Stimulated activated CD8-positive, alpha-beta memory T cell treated with anti-CD3 and anti-CD28 coated beads, Interleukin-4, amount 100 ng/mL, for 4 hours (primary cell): ENCODE measurements at places on chromosomes 3 and 15.

DNA sequence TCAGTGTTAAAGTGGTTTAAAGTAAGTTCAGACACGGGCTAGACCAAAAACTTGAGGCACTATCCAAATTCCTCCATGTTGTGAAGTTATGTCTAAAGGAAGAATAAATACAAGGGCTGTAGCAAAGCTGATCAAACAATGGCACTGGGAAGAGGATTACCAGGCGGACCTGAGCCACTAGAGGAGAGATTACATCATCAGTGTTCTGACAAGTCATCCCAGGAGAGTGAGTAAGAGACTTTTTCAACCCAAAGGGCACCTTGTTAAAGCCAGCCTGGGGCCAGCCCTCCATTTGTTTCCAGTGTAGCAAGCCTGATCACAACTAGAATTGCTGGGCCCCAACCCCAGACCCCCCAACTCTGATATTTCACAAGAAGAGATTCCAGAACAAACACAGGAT is 166.9 kb downstream of the DCLK3 start:
- no peak for DNase-seq

DNA sequence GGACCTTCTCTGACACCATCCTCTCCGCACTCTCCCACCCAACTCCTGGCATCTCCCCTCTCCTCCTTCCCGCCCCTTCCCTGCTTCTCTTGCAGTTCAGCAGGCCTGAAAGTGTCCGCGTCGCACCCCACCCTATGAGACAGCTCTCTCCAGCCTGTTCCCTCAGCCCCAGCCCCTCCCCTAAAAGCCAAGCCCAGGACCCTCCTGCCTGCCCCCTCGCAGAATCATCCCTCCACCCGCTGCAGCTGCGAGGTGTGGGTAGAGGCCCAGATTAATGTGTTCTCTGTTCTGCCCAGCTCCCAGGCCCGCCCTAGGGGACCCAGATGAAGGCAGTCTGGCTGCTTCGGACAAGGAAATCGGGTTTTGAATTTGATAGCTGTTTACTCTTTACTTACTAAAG is 410 bp downstream of the PRR23E start:
- DNase-seq: no peak

GRCh38 chr15:71080166-71080565 is 35.1 kb upstream of the THSD4 start:
- DNase-seq: no peak

DNA sequence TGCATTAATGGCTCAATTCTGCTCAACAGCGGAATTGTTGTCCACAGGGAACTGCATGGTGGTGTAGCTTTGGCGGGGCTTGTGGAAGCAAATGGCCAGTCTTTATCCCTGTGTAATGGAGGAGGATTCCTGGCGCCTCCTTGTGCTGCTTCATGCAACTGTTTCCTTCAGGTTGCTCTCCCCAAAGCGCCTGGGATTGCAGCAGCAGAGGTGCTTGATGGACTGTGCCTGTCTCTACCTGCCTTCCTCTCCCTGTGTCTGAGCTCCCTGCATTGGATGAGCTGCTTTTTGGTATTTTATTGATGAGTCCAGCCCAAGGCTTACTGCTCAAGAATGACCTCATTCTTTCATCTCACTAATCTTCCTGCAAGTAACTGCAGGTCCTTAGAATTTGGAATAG is 72.9 kb upstream of the NDN start:
- no peak for DNase-seq

DNA sequence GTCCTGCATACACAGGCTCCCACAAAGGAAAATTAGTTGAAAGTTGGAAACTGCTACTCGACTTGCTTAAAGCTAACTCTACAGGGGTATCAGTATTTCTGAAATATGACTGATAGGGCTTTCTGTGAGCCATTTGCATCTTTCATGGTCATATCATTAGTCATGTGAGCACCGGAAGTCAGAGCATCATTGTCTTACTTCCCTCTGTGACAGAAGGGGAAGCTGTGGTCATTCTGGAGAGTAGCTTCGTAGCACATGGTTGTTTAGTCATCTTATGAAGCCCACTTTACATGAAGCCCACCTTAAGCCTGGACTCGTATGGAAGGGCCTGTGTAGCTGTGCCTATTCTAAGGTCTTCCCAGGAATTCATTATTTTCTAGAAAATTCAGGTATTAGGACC is 69.0 kb downstream of the COL6A5 start:
- DNase-seq: no peak

- no peak for DNase-seq
These were observed 14.0 kb upstream of the GPR156 start for GRCh38 chr3:120298996-120299395.

DNA sequence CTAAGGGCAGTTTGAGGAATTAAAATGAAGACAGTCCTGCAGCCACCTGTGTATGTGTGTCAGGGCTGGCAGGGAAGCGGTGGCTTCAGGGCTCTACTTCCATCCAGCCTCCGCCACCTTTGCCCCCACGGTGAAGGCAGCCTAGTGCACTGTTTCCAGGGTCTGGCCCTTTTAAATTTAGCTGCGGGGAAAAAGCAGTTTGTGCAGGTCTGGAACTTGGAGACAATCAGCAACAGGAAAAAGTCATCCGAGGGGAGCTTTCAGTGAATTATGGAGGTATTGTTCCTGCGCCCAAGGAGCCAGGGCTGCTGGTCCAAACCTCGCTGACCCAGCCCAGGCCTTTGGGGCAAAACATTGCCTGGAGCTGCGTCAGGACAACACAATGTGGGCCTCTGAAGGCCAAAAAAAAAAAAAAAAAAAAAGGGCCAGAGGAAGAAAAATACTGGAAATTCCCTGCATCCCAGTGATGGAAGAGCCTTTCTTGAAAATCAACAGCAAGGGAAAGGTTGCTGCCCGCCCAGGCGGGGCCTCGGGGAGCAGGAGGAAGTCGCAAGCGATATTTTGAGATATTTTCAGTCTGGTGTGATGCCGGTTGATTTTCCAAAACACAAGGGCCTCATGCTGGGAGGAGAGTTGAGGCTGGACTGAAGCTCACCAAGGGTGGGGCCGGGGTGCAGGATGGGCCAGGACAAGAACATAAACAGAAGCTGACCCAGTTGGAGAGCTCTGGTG is 25.5 kb upstream of the FGD5 start:
- no peak for DNase-seq

- no peak for DNase-seq
These were observed 381.8 kb downstream of the EPHB1 start for GRCh38 chr3:135176881-135177280.

GRCh38 chr3:178244733-178245709 is 291.2 kb upstream of the KCNMB2 start:
- DNase-seq: no peak

- no peak for DNase-seq
These were observed 56.7 kb downstream of the DRD3 start for GRCh38 chr3:114122027-114122709.

GRCh38 chr15:74833376-74834107 is 7.1 kb downstream of the CPLX3 start:
- no peak for DNase-seq

GRCh38 chr3:136498919-136499447 is 248.8 kb downstream of the PCCB start:
- no peak for DNase-seq

GRCh38 chr3:4478261-4478660 is 11.2 kb upstream of the SUMF1 start:
- no peak for DNase-seq

DNA sequence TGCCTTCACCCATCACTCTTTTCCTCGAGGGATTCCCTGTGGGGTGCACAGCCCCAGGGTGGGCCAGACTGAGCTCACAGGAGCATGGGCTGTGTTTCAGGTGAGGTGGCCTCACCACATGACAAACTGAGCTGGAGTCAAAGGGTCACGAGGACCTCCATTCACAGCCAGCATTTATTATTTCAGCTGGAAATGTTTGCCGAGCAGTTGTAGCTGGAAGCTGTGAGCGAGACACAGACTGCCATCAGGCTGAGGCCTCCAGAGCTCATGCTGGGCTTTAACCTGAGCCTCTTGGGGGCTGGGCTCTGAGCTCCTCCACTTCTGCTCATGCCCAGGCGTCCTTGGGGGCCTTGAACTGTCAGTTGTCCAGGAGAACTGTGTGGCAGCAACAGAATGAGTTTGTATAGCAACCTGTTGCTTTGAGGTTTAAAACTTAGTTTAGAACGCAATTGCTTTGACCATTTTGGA is 57.5 kb downstream of the FLNB start:
- no peak for DNase-seq

- no peak for DNase-seq
These were observed 1.7 kb upstream of the STAB1 start for GRCh38 chr3:52493232-52494017.

DNA sequence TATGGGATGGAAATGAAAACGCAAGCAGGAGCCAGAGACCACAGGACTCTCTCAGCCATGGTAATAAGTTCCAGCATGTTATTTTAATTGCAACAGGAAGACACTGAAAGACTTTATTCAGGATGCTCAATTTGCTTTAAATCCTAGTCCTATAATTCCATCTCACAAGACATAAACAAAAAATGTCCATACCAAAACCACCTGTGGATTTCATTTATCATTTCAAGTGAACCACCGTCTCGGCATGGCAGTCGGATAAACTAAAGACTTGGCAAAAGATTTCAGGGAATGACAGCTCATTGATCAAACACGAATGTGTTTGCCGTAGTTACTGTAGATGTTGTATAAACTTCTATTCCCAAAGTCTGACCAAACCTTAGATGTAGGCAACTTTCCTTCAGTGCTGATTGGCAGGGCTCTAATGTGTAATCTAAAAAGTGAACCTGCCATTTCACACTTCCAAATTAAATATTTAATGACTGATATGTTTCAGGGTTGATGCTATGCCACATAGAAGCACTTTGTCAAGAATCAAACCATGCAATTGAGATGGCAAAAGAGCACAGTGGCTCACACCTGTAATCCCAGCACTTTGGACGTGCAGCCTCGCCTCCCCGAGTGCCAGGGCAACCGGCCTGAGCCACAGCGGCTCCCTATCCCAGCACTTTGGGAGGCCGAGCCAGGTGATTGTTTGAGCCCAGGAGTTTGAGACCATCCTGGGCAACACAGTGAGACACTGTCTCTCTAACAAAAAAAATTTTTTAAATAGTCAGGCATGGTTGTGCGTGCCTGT is 331.7 kb downstream of the MAGI1 start:
- no peak for DNase-seq

- DNase-seq: no peak
These were observed 569.3 kb downstream of the NAALADL2 start for GRCh38 chr3:175428466-175428865.

DNA sequence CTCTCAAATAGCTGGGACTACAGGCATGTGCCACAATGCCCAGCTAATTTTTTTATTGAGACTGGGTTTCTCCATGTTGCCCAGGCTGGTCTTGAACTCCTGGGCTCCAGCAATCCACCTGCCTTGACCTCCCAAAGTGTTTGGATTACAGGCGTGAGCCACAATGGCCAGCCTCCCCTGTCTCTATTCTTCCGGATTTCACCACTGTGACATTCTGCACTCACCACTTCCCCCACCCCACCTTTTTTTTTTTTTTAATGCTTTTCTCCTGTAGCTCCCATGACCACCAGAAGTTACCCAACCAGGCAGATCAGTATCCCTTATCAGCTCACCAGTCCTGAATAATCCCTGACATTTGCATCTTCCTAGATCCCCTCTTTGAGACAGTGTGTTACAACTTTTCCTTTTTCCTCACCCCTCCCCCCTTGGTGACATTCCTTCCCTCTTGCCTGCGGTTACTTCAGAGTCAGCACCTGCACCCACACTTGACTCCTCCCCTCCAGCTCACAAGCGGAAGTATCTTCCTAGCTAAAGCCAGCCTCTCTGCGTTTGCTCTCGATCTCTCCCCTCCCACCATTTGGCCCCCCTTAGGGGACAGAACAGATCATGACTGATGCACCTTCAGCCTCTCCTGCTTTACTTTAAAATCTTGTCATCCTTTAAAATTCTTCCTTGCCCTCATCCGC is 13.5 kb upstream of the ZNF592 start:
- DNase-seq: peak; percentile 31

- no peak for DNase-seq
These were observed 49.7 kb downstream of the PDE8A start for GRCh38 chr15:85031086-85031943.

DNA sequence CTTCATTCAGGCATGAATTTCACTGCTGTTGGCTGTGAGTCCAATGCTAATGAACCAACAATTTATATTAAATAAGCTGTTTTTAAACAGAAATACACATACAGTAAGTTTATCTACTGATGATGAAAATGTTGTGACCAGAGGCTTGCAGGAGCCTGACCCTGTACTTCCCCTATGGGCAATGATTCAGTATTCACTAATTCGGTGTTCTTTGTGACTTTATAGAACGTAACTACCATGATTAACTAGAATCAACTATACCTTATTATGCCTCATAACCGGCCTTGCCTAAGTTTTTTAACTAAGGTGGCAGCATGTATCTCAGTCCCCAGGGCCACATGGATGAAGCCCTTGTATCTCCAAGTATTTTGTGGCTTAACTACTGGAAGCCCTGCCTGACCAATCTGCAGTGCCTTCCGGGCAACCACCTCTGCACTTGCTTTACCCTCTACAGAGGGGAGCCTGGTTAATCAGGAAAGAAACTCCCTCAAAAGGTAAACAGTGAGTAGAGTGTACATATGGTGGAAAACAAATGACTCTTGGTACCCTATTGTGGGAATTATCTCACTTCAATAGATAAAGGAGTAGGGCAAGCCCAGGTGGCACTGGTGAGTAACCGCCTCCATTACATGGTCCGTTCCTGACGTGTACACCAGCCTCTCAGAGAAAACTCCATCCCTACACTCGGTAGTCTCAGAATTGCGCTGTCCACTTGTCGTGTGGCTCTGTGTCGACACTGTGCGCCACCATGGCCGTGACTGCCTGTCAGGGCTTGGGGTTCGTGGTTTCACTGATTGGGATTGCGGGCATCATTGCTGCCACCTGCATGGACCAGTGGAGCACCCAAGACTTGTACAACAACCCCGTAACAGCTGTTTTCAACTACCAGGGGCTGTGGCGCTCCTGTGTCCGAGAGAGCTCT is 11.6 kb upstream of the CLDN18 start:
- no peak for DNase-seq

DNA sequence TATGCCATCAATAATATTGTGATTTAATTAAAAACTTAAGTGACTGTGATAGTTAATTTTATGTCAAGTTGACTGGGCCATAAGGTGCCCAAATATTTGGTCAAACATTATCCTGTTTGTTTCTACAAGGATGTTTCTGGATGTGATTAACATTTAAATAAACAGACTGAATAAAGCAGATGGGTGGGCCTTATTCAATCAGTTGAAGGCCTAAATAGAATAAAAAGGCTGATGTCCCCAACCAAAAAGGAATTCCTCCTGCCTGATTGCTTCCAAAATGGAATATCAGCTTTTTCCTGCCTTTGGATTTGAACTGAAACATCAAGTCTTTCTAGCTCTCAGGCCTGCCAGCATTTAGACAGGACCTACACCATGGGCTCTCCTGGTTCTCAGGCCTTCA is 961.7 kb downstream of the NTRK3 start:
- DNase-seq: no peak

GRCh38 chr3:150407808-150408220 is 284 bp upstream of the TSC22D2 start:
- no peak for DNase-seq

- DNase-seq: no peak
These were observed at the start of gene LRRC31 for GRCh38 chr3:169869484-169870220. LRRC31 (minus strand) TSS chr3:169869935; CDS start chr3:169869807, 128 bp downstream.

GRCh38 chr3:159482241-159482993 is 506.2 kb upstream of the IL12A start:
- no peak for DNase-seq

- no peak for DNase-seq
These were observed 14.3 kb downstream of the CXCR6 start for GRCh38 chr3:45957586-45957985.
